Effector CD8-positive, alpha-beta T cell (primary cell): ENCODE measurements at places on chromosomes 3 and 15.

DNA sequence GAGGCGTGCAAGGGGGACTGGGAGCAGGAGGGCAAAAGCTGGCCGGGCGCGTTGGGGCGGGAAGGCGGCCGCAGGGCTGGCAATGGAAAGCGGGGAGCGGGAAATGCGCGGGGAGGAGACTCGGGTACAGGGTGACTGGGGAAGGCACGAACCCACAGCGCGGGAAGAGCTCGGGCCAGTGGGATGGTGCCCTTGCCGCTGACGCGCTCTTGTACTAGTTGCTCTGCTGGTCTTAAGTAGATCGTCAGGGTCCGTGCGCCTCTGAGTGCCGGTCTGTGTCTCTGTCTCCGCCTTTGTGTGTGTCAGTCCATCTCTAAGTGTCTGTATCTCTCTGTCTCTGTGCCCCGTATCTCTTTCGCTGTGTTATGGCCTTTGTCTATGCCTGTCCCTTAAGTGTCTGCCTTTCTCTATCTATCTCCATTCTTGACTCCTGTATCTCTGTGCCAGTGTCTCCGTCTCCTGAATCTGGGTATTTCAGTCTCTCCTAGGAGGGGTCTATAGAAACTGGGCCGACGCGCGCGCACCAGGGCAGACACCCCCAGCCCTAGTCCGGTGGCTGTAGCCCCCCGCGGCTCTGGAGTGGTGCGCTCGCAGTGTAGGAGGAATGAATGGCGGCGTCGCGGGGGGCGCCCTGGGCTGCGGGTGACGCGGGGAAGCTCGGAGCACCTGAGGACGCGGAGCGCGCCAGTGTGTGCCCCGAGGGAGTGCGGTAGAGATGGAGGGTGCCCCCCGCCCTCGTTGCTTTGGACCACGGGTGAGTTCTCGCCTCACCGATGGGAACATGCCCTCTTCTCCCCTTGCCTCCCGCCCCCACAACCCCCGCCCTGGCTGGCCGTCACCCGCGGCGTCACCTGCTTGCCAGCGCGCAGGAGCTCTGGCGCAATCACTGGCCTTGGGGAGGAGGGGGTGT lies 756 bp upstream of the CAMK2N2 start:
- DNase-seq, result no peak

DNA sequence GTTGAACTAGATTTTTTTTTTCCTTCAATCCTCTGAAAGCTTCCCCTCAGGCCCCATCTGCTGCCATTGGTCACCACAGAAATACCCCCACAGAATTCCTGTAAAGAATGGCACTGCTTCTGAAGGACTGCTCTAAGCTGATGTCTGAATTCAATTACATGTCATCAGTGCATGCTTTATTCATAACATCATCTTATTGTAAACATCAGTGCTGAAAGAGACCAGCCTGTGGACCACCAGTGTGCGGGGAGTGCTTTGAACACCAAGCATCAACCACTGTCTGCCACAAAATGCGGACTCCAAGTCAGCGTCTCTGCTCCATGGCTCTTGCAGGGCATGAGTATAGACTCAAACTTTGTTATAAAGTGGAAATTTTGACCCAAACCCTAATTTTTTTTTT lies 11.6 kb downstream of the PHLDB2 start:
- DNase-seq, result no peak

GRCh38 chr15:58405865-58406264 lies 25.9 kb upstream of the LIPC start:
- no peak for DNase-seq

DNA sequence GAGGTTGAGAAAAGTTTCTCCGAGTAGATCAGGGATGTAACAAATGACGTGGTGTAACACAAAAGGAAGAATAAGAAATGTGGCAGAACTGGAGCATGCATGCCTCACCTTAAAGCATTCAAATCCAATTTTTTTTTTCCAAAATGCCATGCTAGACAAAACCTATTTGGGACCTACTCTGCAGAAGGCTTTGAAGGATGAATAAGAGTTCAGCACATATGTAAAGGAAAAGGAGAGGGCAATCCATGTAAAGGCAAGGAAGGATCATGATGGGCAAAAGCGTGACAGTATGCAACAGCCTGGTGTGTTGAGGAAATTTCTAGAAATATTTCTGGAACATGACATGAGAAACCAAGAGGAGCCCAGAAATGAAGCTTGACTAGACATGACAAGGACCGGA lies 116.4 kb downstream of the OXNAD1 start:
- no peak for DNase-seq

DNA sequence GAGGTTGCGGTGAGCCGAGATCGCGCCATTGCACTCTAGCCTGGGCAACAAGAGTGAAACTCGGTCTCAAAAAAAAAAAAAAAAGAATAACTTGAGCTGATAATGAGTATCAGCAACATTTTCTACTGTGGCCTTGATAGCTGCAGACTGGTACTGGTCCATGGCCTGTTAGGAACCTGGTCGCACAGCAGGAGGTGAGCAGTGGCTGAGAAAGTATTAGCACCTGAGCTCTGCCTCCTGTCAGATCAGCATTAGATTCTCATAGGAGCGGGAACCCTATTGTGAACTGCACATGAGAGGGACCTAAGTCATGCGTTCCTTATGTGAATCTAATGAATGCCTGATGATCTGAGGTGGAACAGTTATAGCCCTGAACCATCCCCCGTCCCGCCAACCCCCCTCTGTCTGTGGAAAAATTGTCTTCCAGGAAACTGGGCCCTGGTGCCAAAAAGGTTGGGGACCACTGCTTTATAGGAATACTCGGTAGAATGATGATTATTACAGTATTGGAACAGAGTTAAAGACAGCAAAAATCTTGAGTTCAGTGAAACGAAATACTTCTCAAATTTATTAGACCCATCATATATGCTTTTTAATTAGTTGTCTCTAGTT lies 126.0 kb downstream of the ZNF609 start:
- DNase-seq, result no peak

GRCh38 chr15:37142371-37142770 lies 42.0 kb upstream of the MEIS2 start:
- DNase-seq, result no peak

DNA sequence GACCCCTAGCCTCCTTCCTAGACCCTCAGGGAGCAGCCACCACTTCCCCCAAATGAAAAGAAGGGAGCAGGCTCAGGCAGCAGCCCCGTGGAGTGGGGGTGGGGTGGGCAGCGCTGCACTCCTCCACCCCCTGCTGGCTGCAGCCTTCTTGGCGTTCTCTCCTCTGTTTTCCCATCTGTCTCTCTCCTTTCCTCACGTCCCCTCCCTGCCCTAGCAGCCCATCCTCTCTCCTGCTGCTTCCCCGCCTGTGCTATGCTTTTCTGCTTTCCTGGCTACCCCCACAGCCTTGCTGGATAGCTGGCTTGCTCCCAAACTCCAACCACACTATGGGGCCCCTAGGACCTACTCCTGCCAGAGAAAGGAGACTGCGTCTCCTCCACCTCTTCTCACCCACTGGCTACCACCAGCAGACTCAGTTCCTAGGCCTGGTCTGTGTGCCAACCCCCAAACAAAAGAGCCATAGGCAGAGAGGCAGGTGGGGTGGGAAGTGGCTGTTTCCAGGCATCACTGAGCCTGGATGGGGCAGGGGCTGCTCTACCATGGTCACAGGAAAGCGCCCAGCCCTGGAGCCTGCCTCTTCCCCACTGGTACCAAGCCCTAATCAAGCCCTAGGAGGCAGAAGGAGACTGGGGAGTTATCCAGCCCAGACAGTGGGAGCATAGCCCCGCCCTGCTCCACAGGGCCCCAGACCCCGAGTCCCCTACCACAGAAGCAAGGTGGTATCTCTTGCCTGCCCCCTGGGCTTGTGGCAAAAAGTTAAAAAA lies 3.4 kb upstream of the DISP2 start:
- no peak for DNase-seq

GRCh38 chr3:126081618-126082361 lies 2.1 kb downstream of the SLC41A3 start:
- no peak for DNase-seq

DNA sequence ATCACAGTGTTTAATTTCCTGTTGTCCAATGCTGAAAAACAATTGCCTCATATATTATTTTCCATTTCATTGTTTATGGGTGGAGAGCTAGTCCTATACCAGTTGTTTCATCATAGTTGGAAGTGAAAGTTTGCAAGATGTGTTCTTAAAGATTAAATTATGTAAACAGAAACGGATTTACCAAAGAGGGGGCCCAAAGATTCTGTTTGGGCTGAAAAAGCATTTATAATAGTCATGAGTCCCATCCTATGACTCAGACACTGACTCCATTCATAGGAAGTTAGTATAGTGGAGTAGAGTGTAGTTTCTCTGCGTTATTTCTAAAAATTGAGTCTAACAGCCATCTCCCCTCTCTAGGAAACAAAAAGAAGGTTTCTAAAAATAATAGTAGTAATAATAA lies 24.3 kb downstream of the NFKBIZ start:
- no peak for DNase-seq

- no peak for DNase-seq
Measured at GRCh38 chr15:47786371-47786770, 69.1 kb downstream of the SEMA6D start.

DNA sequence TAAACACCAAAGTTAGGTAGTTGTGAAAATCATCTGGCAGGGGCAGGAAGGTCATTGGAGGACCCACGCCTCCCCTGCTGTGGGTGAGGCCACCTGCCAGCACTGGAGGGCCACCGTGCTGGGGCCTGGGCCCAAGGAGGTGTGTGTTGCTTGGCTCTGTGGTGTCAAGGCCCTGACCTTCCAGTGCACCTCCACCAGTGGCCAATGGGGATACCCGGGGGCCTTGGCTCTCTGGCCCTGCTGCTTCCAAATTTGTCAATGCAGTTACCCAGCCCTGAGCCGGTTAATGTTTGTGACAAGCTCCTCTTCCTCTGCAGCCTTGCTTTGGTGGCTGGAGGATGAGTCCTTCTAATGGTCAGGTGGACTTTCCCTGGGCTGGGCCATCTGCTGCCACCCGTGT lies 150.2 kb downstream of the KLF13 start:
- DNase-seq, result no peak

- no peak for DNase-seq
Measured at GRCh38 chr3:177483182-177483967, 286.1 kb upstream of the TBL1XR1 start.

GRCh38 chr3:159785273-159785708 lies 203.3 kb upstream of the IL12A start:
- DNase-seq, result no peak

- no peak for DNase-seq
Measured at GRCh38 chr3:75144406-75144805, 519.7 kb upstream of the FRG2C start.

DNA sequence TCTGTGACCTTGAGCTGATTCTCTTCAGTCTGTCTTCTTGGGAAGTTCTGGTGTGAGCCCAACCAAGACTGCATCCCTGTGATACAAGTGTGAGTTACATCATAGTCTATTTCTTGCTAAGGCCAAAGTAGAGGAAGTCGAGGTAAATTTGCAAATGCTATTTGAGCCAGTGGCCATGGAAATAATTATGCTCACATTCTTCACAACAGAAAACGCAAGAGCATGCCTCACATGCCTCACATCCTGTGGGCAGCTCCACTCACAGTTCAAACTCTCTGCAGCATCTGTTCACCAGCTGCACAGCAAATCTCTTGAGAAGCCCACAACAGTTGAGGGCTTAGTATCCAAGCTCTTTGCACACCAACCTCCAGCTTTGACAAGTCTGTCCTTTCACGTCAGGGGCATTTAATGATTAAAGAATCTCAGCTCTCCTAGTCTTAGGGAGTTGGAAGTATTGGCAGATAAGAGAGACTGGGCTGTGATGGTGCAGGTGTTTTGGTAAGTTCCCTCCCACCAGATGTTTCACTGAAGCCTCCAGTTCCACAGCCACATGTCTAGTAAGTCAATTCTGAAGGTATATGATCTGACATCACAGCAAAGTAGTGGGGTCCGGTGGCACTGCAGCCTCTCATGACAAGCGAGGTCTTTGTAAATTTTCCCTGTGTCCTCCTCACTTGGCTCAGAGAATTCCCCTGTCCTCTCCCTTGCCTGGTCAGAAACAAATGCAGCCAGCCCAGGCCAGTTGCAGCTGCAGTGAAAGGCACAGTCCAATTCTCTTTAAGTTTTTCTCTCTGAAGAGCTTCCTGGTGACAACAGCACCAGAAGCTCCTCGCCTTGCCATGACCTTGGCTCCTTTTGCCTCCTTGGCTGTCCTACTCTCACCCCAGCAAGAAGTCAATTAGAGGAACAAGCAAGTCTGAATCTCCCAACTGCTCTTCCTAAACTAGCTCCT lies 166.1 kb downstream of the SSR3 start:
- no peak for DNase-seq

- DNase-seq, result no peak
Measured at GRCh38 chr15:77819851-77820728, 187.4 kb upstream of the LINGO1 start.

DNA sequence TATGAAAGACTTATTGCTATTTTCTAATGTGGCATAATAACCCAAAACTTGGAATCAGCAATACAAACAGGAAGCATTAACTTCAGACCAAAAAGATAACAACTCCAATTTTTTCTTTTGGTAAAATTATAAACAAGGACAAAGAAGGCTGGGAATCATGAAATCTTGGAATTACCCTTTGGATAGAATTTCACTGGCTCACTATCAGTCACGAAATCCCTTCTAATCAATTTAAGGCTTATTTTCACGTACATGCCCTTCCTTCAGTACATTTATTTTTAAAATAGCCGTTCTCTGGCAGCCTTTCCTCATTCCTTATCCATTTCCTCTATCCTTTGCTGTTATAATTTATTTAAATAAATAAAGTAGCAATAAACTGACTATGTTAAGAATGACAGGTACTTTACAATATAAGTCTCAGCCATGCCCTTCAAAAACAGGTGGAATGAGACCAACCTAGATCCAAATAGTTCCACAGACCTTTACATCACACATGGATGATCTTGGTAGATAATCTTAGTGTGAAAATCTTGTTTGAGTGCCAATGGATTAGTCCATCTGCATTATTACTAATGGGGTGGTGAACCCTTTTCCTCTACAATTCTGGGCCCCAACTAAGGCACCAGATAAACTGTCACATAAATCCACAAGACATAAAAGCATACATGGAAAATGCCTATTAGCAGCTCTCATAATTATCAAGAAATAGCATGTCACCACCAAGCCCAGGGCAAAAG lies 38.9 kb downstream of the ABI3BP start:
- DNase-seq, result no peak

DNA sequence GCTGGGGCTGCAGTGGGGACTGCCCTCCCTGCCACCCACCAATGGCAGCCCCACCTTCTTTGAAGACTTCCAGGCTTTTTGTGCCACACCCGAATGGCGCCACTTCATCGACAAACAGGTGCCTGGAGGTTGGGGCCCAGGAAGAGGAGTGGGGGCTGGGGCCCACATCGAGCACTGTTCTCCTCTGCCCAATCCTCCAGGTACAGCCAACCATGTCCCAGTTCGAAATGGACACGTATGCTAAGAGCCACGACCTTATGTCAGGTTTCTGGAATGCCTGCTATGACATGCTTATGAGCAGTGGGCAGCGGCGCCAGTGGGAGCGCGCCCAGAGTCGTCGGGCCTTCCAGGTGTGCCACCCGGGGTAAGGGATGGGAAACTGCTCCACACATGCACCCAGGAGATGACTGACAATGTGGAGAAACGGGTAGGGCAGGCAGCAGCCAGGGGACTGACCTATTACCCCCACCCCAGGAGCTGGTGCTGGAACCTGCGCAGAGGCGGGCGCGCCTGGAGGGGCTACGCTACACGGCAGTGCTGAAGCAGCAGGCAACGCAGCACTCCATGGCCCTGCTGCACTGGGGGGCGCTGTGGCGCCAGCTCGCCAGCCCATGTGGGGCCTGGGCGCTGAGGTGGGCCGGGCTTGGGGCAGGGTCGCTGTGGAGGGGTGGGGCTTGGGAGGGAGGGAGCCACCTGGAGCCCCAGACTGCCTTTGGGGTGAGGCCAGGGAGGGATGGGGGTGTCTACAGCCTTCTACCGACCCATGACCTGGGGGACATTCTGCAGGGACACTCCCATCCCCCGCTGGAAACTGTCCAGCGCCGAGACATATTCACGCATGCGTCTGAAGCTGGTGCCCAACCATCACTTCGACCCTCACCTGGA lies 22.9 kb downstream of the NBEAL2 start:
- DNase-seq, result no peak
